ENCODE measurements at places on chromosomes 2 and 18.
A peak's percentile ranks its signal among the peaks of the same experiment; 100 is the strongest.

GRCh38 chr2:85887566-85888019, 1.2 kb downstream of the ST3GAL5 start:
- peak overlapping the region; percentile 96 for H3K4me3 ChIP-seq
- peak overlapping the region; percentile 94 for H3K27ac ChIP-seq
- no peak for DNase-seq
- no peaks in the 10 kb centered on the region for H3K36me3 ChIP-seq
- H3K27me3 ChIP-seq, result no peaks in the 10 kb centered on the region

- no peaks in the 10 kb centered on the region for H3K27me3 ChIP-seq
- no peaks in the 10 kb centered on the region for H3K36me3 ChIP-seq
- no peak overlapping the region for H3K27ac ChIP-seq
- no peak for DNase-seq
These were observed 449.7 kb upstream of the CWC22 start for GRCh38 chr2:180456801-180457200.

- no peaks in the 10 kb centered on the region for H3K27me3 ChIP-seq
- no peak for DNase-seq
- H3K4me1 ChIP-seq, result no peaks in the 10 kb centered on the region
- no peaks in the 10 kb centered on the region for H3K36me3 ChIP-seq
These were observed 21.1 kb downstream of the ARHGAP15 start for GRCh38 chr2:143150287-143150686.

- no peaks in the 10 kb centered on the region for H3K4me1 ChIP-seq
- H3K27ac ChIP-seq, result no peak overlapping the region
- no peaks in the 10 kb centered on the region for H3K27me3 ChIP-seq
- DNase-seq, result no peak
- no peak overlapping the region for H3K4me3 ChIP-seq
These were observed 266.5 kb downstream of the KLHL29 start for GRCh38 chr2:23651187-23652080.

DNA sequence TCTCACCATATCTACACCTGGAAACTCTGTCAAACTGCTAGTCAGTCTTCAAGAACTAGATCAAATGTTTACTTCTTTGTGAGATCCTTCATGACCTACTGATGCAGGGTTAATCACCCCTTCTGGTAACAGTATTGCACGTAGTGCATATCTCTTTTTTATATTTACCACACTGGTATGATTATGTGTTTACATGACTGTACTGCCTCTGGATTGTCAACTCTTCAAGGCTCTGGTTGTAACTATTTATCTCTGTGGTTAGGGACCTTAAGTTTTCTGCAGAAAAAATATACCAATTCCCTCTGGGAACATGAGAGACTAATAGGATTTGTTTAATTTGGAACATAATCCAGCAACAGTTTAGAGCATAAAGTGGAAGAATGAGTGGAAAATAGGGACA, 135.5 kb downstream of the PDE1A start:
- H3K27me3 ChIP-seq, result no peaks in the 10 kb centered on the region
- no peak overlapping the region for H3K4me3 ChIP-seq
- no peak overlapping the region for H3K27ac ChIP-seq
- H3K36me3 ChIP-seq, result no peaks in the 10 kb centered on the region
- DNase-seq, result no peak

GRCh38 chr2:227996366-227996765, 124.9 kb downstream of the DAW1 start:
- no peaks in the 10 kb centered on the region for H3K4me1 ChIP-seq
- DNase-seq, result no peak
- H3K27ac ChIP-seq, result no peak overlapping the region
- no peaks in the 10 kb centered on the region for H3K36me3 ChIP-seq
- no peak overlapping the region for H3K4me3 ChIP-seq
- H3K27me3 ChIP-seq, result no peaks in the 10 kb centered on the region

GRCh38 chr2:156784020-156784701, 348.0 kb downstream of the GPD2 start:
- H3K4me1 ChIP-seq, result no peaks in the 10 kb centered on the region
- DNase-seq, result no peak
- no peaks in the 10 kb centered on the region for H3K36me3 ChIP-seq
- H3K27ac ChIP-seq, result no peak overlapping the region

DNA sequence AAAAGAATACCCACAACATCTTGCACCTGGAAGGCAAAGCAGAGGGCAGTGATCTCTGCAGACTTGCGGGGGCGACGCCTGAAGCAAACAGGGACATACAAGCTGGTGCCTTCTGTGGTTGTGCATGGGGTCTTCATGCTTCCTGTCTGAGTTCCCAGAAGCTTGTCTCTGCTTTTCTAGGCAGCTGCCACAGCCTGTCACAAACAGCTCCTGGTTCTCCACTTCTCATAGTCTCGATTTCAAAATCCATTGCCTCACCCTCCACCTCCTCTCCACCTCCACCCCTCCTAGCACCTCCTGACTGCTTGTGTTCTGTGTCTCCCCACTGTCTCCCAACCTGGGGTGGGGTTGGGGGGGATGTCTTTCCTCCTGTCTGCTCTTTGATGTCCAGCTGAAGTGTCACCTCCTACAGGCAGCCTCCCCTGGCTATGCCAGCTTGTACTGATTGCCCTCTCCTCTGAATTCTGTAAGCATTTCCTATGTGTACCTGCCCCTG, 1.7 kb upstream of the PROC start:
- DNase-seq, result no peak
- no peak overlapping the region for H3K27ac ChIP-seq
- H3K4me3 ChIP-seq, result peak overlapping the region; percentile 48
- H3K4me1 ChIP-seq, result peaks cover 9% of the 10 kb centered on the region
- H3K27me3 ChIP-seq, result no peaks in the 10 kb centered on the region

DNA sequence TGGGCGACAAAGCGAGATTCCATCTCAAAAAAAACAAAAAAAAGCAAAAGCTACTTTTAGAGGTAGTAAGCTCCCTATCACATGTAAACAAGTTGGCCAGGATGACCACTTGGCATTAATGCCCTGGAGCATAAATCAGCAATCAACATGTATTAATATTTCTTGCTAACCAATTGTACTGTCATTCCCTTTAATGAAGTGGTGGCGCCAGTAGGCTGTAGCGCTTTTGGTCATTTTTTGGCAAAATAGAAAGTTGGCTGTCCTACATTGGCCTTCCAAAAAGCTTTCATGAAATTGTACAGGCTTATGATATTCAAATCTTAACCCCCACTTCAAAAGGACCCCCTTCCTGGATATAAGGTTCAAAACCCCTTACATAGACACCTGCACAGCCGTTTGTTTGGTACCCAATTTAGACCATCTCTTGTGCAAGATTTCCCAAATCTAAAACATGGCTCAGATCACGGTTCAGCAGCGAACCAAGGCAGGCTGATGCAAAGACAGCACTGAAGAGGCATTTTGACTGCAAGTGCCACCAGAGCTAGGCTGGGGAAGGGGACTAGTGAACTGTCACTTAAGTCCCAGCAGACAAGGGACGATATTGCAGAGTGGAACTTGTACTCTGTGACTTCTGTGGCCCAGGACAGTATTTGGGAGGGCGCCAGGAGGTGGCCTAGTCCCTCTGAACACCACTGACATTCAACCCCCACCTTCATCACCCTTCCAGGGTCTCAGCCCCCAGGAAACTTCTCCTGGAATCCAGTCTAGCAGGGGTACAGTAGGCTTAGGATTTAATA, 31.9 kb downstream of the SMAD7 start:
- no peaks in the 10 kb centered on the region for H3K27me3 ChIP-seq
- no peak for DNase-seq
- no peak overlapping the region for H3K27ac ChIP-seq
- H3K4me3 ChIP-seq, result no peak overlapping the region
- H3K36me3 ChIP-seq, result no peaks in the 10 kb centered on the region

DNA sequence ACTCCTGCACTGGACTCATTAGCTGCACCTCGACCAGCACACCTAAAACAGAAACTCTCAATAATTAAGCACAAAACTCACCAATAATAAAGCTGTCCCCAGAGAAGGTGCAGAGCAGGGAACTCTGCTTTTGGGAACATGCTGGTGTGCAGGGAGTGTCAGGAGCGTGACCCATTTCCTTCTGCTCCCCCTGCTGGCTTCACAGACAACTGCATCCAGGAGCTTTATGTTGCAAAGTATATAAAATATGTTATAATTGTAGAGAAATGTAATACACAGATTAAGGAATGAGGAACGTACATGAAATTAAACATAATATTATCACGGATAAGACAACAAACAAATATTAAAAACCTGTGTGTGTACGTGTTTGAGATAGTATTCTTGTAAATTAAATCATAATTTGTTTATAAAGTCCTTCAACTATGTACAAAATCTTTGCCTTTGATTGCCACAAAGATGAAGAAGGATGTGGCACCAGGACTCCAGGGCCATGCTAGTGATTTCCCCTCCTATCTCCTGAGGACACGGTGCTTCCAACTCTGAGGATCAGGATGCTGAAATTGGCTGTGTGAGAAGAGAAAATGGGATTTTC, 68.6 kb upstream of the MAL start:
- H3K4me1 ChIP-seq, result no peaks in the 10 kb centered on the region
- H3K36me3 ChIP-seq, result no peaks in the 10 kb centered on the region
- no peak for DNase-seq
- no peak overlapping the region for H3K27ac ChIP-seq
- H3K27me3 ChIP-seq, result peaks cover 8% of the 10 kb centered on the region

Data from tibial nerve (tissue), 4 donors.